Stimulated activated CD4-positive, alpha-beta T cell treated with anti-CD3 and anti-CD28 coated beads, Interleukin-1b, Interleukin-23, amount 100 ng/mL, for 1 hour (primary cell): ENCODE measurements at places on chromosomes 7 and 10.

- DNase-seq = peak; percentile 58
These were observed at the start of gene GALNT11 for GRCh38 chr7:152025077-152025936. Gene GALNT11, plus strand, starts transcription at chr7:152025674. Its CDS starts 68,554 bp downstream, at chr7:152094228.

GRCh38 chr7:144776447-144776846 is 59.4 kb downstream of the TPK1 start:
- DNase-seq = no peak

GRCh38 chr7:72453471-72453870 is 41.3 kb upstream of the CALN1 start:
- DNase-seq = no peak

GRCh38 chr7:55138663-55139062 is 119.8 kb downstream of the EGFR start:
- DNase-seq = no peak

DNA sequence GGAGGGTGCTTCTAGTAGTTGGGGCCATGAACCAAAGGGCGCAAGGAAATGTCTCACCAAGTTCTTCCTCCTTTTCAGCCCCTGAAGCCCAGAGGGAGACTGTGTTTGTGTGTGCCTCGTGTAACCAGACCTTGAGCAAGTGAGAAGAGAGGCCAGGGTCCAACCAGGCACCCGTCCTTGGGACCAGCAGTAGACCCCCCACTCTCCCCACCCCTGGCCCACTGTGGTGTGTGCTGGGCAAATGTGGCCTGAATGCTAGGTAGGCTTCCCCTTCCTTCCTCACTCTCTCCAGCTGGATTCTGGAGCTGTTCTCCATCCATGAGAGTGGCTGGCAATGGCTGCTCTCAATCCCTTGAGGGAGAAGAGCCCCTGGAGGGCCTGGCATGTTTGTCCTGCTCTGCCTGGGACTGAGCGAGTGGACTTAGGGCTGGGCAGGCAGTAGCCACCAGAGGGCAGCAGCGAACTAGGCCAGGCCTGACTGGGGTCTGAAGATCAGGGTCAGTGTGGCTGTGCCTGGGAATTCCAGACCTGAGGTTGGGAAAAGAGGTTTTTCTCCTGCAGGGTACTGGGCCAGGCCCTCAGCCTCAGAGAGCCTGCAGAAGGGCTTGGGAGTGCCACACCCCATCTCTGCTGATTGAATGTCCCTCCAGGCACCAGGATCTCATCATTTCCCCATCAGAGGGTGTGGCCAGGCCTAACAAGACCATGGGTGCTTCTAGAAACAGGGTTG is 12.5 kb downstream of the SFRP5 start:
- peak; percentile 18 for DNase-seq

GRCh38 chr10:48606530-48607355 is 1.9 kb upstream of the ARHGAP22 start:
- DNase-seq = no peak

- no peak for DNase-seq
These were observed 12.8 kb downstream of the DNMBP start for GRCh38 chr10:99996671-99997648.

- no peak for DNase-seq
These were observed 31.0 kb upstream of the ELFN1 start for GRCh38 chr7:1639071-1639470.

DNA sequence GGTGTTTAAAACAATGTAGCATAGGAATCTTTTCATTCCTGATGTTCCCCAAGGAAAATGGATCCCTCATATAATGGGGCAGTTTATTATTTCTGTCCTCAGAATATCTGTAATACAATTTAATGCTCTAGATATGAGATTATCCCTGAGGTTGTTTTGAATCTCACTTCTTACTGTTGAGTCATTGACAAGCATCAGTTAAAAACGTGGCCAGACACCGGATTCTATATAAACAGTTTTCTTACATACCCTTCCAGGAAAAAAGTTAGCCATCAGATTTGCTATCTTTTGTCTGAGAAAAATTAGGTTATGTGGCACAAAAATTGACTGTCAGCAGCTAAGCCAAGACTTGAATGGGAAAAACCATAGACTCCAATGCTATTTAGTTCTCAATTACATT is 539.8 kb upstream of the CELF2 start:
- DNase-seq = no peak

- no peak for DNase-seq
These were observed 221.7 kb downstream of the PHTF2 start for GRCh38 chr7:78020136-78020873.

GRCh38 chr7:43516581-43517342 is 66.1 kb upstream of the STK17A start:
- DNase-seq = no peak

GRCh38 chr7:18499407-18500177 is 4.0 kb downstream of the HDAC9 start:
- no peak for DNase-seq

- no peak for DNase-seq
These were observed 10.8 kb upstream of the HOXA2 start for GRCh38 chr7:27112955-27113949.

DNA sequence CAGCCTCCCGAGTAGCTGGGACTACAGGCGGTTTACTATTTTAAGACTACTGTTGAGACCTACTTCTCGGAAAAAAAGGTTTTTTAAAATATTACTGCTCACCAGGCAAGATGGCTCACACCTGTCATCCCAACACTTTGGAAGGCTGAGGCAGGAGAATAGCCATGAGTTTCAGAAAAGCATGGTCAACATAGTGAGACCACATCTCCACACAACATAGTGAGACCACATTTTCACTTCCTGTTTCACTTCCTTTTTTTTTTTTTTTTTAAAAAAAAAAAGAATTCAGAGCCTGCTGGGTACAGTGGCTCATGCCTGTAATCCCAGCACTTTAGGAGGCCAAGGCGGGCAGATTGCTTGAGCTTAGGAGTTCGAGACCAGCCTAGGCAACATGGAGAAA is 46.5 kb downstream of the SVOPL start:
- DNase-seq = no peak

- no peak for DNase-seq
These were observed 58.7 kb upstream of the NANOS1 start for GRCh38 chr10:118970770-118971169.

DNA sequence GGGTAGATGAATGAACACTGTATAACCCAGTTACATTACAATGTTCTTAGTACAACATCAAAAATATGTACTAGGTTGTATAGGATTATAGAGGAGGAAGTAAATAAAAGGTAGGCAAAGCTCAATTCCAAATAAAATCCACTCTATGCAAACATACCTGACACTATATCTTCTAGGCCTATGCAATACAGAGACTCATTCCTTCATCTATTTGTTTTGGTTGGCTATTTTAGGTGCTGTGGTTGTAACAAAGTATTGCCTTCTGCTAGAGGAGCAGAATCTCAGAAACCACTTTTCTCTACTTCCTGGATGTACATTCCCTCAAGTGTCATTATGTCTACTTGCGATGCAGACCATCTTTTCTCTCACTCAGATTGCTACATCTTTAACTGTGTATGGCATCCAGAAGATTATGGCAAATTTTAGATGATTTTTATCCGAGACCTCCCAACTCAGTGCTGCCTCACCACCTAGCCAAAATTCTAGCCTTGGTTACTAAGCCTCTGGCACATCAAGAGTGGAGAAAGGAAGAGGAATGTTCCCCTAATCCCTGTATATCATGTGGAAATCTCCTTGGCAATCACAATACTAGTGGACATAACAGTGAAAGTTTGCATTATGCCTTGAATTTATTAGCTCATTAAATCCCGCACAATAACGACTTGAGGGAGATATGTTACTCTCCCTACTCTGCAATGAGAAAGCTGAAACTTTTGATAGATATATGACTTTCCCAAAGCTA is 5.5 kb upstream of the TFPI2 start:
- no peak for DNase-seq

GRCh38 chr7:42746214-42746613 is 165.7 kb downstream of the C7orf25 start:
- no peak for DNase-seq

DNA sequence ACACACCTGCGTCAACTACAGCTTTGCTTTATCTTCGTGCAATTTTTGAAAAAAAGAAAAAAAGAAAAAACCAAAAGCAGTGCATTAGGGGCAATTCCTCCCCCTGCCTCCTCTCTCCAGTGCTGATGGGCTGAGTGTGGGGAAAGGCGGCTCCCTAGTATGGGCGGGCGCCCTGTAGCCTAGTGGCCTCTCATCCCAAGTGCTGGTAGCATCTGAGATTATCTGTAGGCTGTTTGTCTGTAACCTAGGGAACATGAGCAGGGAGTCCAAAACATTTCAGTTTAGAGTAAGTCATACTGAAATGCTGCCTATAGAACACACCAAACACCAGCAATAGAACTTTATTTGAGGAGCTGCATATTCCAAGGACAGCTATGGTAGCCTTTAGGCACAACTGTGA is 24.6 kb upstream of the BAMBI start:
- DNase-seq = no peak

DNA sequence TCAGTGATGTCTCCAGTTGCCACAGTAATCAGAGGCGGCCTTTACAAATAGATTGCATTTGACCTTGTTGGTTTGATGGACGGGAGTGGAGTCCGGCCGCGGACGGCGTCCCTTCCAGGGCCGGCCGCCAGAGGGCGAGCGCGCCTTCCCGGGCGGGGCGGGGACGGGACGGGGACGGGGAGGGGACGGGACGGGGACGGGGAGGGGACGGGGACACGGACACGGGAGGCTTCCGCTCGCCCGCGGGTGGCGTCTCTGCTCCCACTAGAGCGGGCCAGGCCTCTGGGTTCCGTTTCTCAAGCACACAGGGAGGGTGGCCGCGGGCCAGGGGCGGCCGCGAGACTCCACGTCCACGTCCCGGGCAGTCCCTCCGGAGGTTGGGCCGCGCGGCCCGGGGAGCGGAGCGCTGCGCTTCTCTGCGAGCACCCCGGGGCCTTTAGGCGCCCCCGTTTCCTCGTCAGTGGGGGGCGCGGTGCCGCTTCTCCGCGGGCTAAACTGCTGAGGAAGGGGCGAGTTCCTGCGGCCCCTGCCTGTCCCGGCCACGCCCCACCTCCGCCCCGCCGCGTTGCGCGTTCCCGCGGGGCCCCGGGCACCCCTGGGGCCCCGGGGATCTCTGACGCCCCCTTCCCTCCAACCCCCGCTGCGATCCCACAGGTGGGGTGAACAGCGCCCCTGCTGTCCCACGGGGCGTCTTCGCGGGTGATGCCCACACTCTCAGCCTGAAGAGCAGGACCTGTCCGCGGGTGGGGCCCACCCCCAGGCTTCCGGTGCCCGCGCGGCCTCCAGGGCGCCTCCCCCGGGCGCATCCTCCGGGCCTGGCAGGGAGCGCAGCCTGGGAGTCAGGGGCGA is 84.2 kb upstream of the MKI67 start:
- DNase-seq = peak; percentile 59

DNA sequence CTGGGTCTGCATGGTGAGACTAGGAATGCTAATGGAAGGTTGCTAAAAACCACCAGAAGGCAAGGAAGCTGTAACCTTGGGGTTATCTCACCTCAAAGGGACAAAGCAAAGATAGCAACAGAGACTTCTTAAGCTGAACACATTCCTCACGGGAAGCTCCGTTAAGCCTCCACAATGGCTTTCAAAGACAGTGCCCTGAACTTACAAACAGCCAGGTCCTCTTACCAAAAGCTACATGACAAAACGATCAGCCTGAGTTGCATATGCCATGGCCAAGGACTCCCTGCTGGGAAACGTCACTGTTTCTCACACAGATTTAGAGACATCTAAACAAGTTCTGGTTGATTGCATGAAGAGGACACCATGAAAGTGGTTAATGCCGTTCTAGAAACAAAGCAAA is 52.7 kb downstream of the HTR5A start:
- no peak for DNase-seq

GRCh38 chr10:80539421-80540031 is 1.8 kb downstream of the SH2D4B start:
- no peak for DNase-seq

DNA sequence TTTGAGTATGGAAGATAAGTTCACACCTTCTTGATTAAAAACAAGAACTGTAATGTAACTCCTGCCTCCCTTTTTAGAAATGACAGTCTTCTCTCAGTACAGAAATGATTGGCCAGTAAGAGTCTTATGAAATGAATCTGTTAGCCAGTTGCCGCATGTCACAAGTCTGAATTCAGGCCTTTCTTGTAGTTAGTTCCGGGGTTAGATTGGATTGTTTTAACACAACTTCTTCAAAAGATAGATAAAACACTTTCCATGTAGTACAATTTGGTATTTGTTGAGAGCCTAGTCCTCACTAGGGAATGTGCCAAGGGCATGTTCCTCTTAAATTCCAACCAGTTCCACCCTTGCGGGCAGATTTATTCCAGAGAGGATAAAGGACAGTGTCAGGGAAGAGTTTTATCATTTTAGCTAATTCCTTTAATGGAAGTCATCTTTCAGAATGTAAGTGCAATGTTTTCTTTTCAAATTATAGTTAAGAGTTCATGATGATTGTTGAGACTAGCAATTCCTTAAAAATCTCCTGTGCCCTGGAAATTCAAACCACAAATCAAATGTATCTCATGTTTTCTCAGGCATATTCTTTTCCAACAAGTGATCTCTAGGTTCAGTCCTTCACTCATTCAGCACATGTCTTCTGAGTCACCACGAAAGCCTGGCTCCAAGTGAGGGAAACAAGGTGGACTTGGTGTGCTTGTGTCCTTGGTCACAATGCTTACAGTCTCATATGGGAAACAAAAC is 4.1 kb downstream of the FHIP2A start:
- no peak for DNase-seq

- DNase-seq = peak; percentile 9
These were observed 19.4 kb downstream of the C1GALT1 start for GRCh38 chr7:7201578-7202374.

DNA sequence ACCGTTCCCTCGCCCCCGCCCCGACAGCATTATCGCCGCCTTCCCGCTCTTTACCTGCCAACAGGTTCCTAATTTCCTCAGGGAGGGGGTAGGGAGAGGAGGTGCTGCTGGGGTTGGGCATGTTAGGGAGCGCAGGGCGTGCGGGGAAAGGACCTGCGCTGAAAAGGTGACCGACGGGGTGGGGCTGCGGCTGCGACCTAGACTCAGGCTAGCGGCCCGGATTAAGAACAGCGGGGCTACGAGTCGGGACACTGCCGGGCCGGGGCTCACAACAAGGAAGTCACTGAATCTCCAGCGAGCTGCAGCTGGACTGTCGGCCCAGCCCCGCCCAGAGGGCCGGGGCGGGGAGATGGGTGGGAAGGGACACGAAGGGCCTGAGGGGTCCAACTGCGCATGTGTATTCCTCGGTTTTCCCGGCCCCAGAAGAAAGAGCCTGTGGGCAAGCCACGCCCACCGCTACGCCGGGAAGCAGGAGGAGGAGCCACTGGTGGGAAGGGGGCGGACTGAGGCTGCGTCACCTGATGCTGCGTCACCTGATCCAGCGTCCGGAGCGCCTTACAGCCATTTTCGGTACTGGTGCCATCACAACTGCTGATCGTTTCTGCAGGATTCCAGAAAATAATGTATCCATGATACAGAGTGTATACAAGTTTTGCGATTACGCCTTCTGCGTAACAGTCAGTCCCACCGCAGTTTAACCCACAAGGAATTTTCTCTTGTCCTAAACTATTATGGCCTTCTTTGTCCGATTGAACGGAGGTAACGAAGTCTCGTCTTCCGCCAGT is at the start of gene SKAP2:
SKAP2 (minus strand) TSS at position 282 of the 785 bp plus-strand sequence; CDS start at position 121, 161 bp downstream.
- peak; percentile 21 for DNase-seq

- no peak for DNase-seq
These were observed 29.3 kb upstream of the RHBDD2 start for GRCh38 chr7:75849573-75849972.

- DNase-seq = no peak
These were observed 42.6 kb upstream of the CC2D2B start for GRCh38 chr10:95864906-95865813.

- DNase-seq = no peak
These were observed 81.0 kb upstream of the STK17A start for GRCh38 chr7:43501870-43502269.
